ENCODE measurements at places on chromosomes 13 and 19.

- no peak for DNase-seq
These were observed 4.6 kb downstream of the PPP1R14A start for GRCh38 chr19:38251564-38252051.

- peak; percentile 24 for DNase-seq
These were observed 418.2 kb downstream of the DCT start for GRCh38 chr13:94061301-94061700.

DNA sequence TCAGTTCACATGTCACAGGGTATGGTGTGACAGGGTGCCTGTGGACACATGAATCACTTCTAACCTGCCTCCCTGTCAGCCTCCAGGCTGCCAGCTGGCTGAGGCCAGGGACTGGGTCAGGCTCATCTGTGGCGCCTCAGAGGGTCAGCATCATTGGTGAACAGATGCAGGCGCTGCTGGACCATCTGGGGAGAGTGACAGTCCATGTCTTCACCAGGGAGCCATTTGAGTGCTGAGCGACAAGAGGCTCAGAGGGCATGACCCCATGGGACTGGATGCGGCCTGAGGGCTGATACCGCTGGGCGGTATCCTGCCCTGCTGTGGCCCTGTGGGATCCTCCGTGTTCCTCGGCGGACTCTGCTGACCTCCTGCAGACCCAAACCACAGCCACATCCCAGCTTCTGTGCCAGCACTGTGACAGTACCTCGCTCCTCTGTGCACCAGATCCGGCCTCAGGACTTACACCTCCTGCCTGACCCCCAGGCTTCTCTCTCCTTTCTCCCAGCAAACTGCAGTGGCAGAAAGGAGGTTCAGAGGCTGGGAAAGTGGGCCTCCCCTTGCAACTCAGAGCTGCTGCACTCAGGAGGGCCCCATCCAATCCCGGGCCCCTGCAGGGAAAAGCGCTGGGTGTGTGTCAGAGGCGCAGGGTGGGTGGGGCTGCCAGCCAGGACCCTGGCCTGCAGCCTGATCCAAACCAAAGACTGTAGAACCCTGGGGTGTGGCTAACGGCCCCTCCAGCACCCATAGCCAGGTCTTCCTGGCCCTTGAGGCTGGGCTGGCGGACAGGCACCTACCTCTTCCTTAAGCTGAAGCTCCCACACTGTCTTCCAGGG is 10.2 kb downstream of the ACTMAP start:
- DNase-seq: no peak

DNA sequence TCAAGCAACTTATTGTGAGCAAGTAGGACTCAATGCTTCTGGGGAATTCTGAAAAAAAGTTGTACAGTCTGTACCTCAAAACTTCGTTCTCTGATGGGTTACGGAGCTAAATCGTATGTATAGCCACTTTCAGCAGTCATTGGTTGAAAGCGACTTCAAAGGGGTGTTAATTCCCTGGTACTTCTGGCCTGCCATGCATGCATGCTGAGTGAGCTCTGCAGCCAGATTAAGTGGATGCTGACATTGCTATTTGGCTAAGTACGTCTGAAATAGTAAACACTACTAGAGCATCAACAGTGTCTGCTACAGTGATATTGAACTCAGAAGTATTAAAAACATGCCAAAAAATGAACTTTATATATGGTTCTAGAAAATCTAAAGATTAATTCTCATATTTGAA is 1183.1 kb upstream of the PCDH20 start:
- DNase-seq: no peak

DNA sequence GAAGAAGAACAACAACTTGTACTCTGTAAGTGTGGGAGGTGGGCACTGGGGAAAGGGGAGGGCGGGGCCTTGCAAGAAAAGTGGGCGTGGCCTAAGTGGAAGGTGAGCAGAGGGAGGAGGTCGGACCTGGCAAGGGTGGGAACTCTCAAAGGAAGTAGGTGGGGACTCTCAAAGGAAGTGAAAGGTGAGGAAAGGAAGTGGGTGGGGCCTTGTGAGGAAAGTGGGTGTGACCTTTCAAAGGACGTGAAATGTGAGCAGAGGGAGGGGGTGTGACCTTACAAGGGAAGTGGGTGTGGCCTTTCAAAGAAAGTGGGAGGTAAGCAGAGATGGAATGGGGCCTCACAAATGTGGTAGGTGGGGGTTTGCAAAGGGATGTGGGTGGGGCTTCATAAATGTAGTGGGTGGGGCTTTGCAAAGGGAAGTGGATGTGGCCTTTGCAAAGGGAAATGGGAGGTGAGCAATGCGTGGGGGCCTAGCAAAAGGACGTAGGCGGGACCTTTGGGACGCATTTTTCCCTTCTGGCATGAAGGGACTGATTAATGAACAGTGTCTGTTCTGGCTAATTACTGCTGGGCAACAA is 25.9 kb downstream of the ACSBG2 start:
- no peak for DNase-seq

GRCh38 chr13:50167967-50168366 is 152.7 kb downstream of the KCNRG start:
- DNase-seq: no peak

GRCh38 chr13:67351909-67352308 is 121.8 kb upstream of the PCDH9 start:
- DNase-seq: no peak

DNA sequence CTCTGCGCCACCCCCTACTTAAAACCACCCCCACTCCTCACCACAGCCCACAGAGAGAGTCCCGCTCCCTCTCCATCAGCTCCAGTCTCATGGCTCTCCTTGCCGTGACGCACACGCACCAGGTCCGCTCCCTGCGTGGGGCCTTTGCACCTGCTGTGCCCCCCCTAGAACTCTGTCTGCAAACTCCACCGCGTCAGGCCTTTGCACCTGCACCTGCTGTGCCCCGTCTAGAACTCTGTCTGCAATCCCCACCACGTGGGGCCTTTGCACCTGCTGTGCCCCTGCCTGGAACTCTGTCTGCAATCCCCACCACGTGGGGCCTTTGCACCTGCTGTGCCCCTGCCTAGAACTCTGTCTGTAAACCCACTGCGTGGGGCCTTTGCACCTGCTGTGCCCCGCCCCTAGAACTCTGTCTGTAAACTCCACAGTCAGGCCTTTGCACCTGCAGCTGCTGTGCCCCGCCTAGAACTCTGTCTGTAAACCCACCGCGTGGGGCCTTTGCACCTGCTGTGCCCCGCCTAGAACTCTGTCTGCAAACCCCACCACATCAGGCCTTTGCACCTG is 4.2 kb downstream of the SHC2 start:
- no peak for DNase-seq

- no peak for DNase-seq
These were observed 20.0 kb upstream of the WDFY2 start for GRCh38 chr13:51564252-51564651.

DNA sequence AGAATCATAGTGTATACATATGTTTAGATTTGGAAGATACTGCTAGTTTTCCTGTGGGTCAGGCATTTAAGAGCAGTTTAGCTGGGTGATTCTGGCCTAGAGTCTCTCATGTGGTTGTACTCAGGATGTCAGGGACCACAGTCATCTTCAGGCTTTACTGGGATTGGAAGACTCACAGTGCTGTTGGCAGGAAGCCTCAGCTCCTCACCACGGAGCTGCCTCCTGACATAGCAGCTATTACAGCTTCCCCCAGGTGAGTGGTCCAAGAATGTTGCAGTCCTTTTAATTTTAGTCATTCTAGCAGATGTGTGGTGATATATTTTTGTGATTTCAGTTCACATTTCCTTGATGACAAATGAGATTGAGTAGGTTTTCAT is 16.9 kb upstream of the GPR18 start:
- DNase-seq: peak; percentile 41

DNA sequence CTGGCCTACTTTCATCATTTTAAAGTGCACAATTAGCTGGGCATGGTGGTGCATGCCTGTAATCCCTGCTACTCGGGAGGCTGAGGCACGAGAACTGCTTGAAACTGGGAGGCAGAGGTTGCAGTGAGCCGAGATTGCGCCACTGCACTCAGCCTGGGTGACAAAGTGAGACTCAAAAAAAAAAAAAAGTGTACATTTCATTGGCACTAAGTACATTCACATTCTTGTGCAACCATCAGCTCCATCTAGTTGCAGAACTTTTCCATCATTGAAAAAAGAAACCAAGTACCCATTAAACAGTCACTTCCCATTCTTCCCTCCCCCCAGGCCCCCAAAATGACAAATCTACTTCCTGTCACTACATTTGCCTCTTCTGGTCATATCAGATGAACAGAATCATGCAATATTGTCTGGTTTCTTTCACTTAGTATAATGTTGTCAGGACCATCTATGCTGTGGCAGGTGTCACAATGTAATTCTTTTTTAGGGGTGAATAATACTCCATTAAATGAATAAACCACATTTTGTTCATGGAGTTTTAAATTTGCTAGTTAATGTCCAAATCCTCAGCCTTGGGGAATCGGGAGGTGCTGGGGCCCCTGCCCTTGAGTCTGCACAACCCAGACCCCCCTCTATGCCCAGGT is 7.4 kb upstream of the SIGLEC11 start:
- DNase-seq: no peak

DNA sequence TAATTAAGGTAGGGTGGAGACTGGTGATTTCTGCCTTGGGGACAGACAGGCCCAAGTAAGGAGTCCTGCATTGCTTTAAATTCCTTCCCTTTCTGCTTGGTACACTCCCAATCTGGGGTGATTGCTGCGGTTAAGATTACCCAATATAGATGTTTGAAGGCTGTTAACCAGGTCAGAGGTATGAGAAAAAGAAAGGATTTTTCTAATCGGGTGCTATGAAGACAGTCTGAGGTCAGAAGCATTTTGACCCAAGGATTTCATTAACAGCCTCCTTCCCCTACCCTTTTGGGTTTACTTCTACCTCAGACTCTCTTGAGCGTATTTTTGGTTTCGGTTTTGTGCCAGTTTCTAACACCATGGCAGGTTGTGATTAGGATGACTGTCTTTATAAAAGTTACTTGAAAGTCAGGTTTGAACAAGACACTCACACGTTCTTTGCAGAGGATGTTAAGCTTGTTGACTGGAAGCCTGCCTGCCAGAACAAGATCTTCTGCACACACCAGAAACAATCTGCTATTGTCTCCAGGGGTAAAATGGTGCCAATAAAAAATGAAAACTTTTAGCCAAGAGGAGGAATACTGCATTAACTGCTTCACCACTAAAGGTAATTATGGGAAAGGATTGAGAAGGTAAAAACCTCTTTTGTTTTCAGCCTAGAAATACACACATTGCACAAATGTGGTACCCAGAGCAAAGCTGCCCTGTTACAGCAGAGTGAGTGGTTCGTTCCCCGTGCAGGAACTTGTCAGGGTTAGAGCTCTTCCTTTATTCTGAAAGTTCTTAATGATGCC is 108.8 kb downstream of the NDFIP2 start:
- DNase-seq: no peak

DNA sequence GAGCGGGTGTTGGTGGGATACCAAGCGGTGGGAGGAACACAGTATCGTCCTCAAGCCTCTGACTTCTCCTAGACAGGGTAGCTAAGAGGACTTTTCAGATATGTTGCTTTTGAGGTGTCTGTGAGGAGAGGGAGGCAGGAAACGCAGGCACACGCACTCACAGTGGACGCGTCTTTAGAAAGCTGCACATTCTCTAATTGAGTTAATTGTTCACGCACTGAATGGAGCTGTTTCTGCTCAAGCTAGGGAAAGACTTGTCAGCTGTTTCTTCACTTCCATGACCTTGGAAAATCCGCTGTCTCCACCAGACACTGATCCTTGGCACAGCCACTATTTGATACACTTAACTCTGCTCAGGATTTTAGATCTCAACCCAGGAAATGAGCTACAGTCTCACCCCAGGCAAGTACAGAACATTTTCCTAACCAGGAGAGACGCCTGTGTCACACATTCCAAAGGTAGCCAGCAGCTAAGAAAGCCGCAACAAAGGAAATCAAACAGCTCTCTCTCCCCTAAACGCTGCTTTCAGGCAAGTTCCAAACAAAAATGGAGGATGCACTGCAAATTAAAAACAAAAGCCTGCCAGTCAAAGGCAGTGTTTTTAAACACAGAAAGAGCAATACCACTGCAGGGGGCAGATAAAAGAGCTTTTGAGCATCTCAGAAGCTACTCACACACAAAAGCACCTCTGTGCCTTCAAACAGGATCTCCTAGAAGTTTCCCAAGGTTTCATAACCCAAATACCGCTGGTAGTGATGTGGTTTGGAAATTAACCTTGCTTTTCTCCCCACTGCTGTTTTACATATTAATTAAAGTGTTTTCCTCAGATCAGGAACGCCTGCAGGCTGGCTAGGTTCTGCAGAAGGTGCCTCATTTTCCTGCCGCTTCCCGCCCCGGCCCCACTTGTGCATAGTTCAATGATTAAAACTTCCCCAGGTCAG is 57.3 kb downstream of the IRS2 start:
- no peak for DNase-seq

DNA sequence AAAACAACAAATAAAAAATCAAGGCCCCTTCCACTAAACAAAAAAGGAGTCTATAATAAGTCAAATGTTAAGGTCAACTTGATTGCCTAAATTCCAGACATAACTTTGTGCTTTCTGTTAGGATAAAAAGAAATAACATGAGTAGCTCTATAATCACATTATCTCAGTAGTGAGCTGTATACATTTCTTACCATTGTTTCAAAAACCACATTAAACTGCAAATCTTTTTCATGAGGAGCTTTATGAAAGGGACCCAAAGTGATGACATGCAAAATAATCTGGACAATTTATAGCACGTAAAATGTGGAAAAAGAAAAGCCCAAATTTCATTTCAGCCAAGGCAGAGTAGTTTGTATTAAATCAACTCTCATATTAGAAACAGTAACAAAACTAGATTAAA is 269.2 kb downstream of the KLF12 start:
- no peak for DNase-seq

DNA sequence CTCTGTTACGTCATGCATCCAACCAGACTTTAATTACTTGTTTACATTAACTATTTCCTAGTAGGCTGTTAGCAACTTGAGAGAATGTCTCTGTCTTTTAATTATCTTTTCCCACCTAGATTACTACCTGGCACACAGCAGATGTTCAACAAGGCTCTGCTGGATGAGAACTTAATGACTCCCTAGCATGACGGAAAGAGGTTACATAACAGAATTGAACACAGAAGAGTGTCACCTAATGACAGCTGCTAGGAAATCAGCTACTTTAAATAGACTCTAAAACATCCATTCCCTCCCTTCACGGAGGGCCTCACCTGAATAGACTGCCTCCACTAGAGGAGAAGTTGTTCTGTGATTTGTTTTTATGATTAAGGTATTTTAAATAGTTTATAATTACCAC is 110.8 kb downstream of the TEX29 start:
- no peak for DNase-seq

DNA sequence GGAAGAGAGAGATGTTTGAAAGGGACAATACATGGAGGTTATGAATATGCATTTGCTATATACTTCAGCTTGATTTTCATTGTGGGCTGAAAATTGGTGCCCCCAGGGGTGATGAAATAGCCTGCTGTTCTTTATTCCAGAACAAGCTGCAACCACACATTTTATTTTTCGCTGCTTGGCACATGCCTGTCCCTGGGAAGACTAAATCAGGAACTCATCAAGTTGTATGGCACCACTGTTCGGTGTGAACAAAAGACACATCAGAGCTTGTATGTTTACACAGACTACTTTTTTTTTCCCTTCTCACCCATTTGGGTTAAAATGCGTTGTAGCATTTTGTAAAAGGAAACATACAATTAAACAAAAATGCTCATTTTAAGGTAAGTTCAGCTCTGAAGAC is 230.7 kb downstream of the NALCN start:
- no peak for DNase-seq
